Glomerular endothelial cell (primary cell): ENCODE measurements at places on chromosomes 3 and 15.

GRCh38 chr3:63654211-63654610 is 1.7 kb downstream of the SNTN start:
- DNase-seq, result no peak

DNA sequence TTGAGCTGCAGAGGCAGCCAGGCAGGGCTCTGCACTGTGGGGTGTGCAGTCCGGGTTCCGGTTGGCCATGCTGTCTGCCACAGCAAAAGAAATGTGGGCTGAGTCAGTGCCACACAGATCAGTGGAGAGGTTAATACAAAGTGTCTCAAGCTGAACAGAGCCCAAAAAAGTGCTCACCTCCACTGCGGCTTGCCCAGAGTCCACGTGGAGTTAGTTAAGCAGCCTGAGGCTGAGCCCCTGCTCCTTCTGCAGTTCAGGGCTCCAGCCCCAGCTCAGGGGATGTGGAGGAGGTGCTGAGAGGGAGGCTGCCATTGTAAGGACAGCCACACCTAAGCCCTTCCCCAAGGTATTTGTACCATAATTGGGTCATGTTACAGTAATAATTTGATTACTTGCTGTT is 85.3 kb downstream of the LRRK1 start:
- DNase-seq, result no peak

- DNase-seq, result no peak
These were observed 4.6 kb downstream of the EFCC1 start for GRCh38 chr3:129005526-129006303.

- DNase-seq, result no peak
These were observed 8.8 kb downstream of the ANAPC13 start for GRCh38 chr3:134477002-134477401.

DNA sequence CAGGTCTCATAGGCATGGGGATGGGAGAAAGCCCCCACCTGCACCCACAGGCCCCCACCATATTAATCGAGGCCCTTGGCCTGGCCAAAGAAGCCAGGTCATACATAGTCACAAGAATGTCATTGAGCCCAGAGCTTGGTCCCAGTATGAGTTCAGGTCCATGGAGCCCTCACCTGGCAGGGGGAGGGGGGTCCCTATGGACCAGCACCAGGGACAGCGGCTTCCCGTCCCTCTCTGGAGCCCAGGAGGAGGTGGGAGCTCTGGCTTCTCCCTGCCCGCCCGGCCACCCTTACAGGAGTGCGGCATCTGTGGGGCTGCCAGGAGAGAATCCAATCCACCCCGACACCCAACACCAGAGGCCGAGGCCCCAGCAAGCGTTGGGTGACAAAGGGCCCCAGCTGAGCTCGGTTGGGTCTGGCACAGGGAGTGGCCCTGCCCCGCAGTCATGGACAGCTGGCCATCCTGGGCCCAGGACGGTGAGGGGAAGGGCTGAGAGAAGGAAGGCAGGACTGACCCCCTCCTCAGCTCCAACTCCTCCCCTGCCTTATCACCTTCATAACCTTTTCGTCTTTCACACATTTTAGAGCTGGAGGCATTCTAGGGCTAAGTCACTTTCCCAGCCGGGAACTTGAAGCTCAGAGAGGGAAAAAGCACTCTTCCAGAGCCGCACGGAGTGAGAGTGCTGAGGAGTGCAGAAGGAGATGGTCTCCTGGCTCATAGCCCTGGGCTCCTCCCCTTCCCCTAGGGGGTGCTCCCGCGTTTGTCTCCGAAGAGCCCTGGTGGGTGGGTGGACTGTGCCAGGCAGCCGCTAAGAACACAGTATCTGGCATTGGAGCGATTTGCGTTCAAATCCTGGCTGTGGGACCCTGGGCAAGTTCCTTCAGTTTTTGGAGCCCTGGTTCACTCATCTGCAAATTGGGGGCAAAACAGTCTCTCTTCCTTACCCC is 54.6 kb downstream of the ATP2B2 start:
- DNase-seq, result no peak

- DNase-seq, result no peak
These were observed 254.7 kb downstream of the NFKBIZ start for GRCh38 chr3:102104033-102104432.

GRCh38 chr15:65904301-65904700 is 35.0 kb downstream of the RAB11A start:
- DNase-seq, result no peak

DNA sequence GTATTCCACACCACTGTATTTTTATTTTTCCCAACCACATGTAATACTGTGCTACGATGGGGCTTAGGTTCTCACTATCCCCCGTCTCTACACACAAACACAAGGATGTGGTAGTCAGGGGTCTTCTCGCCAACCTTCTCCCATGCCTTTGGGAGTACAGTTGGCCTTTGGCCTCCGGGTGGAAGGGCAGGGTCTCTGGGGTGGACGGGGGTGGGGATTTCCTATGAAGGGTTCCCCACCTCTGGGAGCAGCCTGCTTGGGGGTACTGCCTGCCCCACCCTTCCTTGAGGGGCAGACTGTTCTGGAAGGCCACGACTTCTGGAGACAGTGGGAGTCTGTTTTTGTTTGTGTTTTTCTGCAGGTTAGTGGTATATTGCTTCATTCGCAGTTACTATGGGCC is 21.3 kb upstream of the RAD18 start:
- no peak for DNase-seq

DNA sequence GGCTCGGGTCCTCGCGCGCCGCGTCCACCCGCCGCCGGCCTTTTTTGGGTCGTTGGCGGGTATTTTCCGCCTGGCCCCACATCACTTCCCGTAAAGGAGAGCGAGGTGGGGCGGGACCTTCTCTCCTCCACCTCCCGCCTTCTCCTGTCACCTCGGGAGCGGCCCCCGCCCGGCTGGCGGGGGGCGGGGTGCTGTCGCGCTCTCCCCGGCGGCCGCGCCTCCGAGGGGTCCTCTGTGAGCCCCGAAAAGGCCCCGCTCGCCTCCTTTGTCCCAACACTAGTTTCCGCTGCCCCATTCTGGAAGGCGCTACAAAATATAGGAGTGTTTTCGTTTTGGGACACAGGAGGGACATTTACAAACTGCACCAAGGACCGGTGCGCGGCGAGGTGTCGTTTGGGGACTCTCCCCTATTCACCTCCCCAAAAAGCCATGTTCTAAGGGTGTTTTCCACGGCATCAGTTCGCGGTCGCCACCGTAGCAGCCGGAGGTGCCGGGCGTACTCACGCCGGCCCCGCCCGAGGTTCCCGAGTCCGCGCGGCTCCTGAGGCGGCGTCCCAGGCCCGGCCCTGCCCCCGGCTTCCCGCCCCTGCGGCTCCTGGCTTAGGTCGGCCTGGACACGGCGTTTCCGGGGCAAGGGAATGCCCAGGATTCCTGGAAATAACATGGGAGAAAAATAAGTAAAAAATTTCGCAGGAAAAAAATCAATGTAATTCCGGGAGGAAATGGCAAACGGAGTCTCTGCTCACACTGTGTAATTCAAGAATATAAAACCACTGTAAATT is at the start of gene RAB27A:
RAB27A (minus strand) TSS at position 68 of the 782 bp plus-strand sequence. CDS start 54,879 bp downstream, outside the sequence.
- DNase-seq, result no peak

GRCh38 chr15:47750740-47751262 is 33.5 kb downstream of the SEMA6D start:
- no peak for DNase-seq

- no peak for DNase-seq
These were observed 470.9 kb upstream of the ARL6 start for GRCh38 chr3:97293596-97294131.

GRCh38 chr15:40873694-40874561 is at the start of gene RHOV:
Gene RHOV, minus strand, starts transcription at chr15:40874234. Its CDS starts 95 bp downstream, at chr15:40874139.
- no peak for DNase-seq

- DNase-seq, result no peak
These were observed 28.2 kb downstream of the CCR9 start for GRCh38 chr3:45914362-45915058.

DNA sequence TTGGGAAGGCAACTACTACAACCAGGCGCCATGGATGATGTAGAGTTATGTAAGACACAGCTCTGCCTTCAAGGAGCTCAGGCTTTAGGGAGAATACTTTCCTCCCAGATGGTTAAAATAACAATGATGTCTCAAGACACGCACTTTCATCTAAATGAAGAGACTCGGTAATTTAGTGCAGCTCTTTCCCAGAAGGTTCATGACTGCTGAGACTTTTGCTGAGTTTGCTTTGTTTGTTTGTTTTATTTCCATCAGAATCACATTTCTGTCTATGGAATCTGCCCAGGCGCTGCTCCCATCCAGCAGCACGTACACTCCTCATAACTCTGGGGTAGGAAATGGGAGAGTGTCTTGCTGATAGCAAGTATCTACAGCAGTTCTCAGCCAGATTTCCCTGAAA is 33.9 kb upstream of the MEX3B start:
- no peak for DNase-seq

DNA sequence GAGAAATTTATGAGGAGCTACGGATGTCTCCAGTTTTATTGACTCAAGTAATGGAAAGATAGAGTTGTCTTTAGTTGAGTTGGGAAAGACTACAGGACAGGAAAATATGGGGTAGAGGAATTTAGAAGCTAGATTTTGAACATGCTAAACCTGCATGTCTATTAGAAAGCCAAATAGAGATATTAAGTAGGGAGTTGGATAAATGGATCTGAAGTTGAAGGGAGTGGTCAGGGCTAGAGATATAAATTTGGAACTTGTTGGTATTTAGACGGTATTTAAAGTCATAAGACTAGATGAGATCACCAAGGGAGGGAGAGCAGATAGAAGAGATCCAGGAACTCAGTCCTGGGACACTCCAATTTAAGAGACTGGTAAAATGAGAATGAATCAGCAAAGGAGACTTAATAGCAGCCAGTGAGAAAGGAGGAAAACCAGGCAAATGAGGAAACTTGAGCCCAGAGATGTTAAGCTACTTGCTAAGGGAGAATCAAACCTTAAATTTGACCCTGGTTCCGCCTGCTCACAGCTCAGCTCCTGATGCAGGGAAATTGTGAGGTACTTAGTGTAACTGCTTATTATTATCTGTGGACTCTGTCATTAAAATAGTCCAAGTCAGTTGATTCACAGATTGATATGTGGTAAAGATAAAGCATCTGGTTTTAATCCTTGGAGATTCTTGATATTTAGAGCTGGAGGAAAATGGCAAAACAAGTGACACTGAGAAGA is 35.8 kb downstream of the ABI3BP start:
- DNase-seq, result no peak

DNA sequence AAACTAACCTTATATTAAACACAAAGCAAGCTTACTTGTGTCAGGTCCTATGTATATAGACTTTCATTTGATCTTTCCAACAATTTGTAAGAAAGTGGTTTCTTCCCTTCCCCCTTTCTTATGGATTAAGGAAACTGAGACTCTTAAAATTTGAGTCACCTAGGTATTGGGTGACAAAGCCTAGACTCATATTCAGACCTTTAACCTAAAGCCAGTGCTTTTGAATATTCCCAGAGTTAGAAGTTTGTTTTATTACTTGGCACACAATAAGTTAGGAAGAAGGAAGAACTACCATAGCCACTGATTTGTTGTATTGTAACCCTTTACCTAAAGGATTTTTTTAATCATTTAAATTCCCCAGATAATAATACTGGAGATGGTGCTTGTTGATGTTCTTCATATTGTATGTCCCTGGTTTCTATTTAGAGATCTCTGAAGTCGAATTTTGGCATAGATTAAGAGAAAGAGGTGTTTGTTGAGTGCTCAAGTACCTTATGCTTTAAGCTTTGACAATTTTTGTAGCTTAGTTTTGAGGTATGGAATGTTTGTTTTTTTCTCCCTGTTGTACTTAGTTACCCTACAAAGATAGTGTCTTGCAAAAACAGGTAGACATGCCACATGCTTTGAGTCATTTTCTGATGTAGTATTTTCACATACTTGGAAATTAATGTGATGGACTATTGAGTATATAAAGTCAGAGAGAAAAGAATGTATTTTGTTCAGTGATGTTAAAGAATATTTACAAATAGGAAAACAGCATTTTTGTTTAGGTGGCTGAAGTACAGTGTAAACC is 11.2 kb downstream of the TSC22D2 start:
- DNase-seq, result no peak

DNA sequence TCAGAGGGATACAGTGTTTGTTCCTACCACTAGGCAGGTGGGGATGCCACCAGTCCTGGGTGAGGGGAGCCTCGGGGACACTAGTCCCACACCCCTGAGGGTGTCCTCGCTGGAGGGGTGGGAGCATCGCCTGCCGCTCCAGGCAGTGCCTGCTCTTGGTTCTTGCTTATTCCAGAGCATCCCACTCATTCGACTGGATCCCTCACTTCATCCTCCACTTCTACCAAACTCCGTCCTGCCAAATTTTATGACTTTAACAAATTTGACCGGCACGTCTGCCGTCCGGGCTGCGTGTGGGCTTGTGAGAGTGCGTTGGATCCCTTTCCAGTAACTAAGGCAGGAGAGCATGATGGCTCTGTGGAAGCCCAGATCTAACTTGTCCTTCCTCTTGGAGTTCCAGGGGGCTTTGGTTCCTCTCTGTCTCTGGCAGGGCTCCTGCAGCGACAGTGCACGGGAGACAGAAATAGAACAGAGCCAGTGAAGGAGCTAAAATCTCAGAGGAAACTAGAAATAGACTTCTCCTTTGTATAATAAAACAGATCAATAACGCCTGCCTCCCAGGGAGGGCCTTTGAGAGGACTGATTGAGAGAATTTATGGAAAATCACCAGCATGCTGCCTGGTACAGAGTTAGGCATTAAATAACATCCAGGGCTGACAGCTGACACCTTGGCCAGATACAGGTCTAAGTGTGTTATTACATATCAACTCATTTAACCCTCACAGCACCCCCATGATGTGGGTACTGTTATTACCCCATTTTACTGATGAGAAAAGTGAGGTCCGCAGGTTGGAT is 34.5 kb downstream of the MGLL start:
- DNase-seq, result no peak

- DNase-seq, result no peak
These were observed 68.1 kb upstream of the NMNAT3 start for GRCh38 chr3:139745831-139746230.

GRCh38 chr3:82568776-82569338 is 807.4 kb upstream of the GBE1 start:
- no peak for DNase-seq

GRCh38 chr3:157499342-157499963 is 3.8 kb downstream of the VEPH1 start:
- no peak for DNase-seq

GRCh38 chr3:23430781-23431398 is 227.8 kb downstream of the UBE2E2 start:
- no peak for DNase-seq

DNA sequence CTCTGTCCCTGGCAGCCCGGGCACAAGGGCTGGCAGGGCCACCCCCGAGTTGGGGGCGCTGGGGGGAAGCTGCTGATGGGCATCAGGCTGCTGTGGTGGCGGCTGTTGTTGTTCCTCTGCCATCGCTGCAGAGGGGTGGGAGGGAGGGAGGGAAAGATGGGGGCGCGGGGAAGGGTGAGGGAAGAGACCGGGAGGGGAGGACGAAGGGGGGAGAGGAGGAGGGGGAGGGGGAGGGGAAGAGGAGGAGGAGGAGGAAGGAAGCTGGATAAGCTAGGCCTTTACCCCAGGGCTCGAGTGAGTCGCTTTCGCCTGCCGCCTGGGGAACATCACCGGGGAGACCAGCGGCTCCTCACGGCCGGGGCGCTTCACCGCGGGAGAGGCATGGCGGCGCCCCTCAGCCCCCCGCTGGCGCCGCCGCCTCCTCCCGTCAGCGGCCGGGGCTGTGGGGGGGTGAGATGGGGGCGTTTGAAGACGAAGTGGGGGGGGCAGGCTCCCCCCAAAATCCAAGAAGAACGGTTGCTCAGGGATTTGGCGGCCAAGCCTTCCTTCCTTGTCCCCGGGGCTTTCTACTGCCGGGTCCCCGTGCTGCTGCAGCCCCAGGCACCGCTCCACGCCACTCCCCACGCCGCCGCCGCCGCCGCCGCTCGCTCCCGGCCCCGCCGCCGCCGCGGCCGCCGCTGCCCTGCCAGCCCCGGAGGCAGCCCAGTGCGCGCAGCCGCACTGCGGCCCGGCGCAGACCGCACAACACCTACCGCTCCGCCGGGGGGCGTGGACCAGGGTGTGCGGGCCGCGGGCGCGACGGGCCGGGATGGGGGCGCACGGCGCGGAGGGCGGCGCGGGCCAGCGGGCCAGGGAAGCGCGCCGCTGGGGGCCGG is at the start of gene RFX7:
RFX7 (minus strand) TSS at position 717 of the 875 bp plus-strand sequence; CDS start at position 123, 594 bp downstream.
- no peak for DNase-seq
